ENCODE measurements at places on chromosomes 1 and 21.

DNA sequence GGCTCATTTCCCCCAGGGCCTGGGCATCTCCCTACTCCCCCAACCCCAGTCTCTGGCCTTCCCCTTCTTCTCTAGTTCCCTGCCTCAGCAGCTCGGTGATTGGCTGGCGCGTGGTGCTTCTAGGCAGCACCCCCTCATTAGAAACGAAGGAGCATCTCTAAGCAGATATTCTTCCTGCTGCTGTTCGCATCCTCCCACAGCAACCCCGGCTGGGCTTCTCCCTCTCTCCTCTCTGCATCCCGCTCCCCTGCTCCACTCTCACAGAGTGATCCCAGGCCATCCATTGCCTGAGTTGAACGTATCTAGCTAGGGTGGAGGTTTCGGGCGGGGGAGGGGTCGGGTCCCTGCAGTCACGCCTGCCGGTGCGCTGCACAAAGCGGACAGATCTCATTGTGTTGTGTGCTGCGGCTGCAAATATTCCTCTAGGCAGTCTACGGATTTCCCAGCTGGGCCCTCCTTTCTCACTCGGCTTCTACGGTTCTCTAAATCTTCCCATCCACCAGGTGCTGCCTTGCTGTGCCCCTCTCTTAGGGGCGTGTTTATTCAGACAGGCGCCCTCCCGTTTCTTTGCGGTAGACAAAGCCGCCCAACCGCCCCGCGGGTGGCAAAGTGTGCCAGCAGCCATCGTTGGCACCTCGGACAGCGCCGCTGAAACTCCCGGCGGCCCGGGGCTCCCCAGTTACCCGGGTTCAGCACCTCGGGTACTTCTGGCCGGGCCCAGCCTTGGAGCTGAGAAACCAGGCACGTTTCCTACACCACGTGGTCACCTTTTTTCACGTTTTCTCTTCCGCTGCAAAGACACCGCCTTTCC is 2.2 kb downstream of the CACNA1E start:
- no peak for DNase-seq

DNA sequence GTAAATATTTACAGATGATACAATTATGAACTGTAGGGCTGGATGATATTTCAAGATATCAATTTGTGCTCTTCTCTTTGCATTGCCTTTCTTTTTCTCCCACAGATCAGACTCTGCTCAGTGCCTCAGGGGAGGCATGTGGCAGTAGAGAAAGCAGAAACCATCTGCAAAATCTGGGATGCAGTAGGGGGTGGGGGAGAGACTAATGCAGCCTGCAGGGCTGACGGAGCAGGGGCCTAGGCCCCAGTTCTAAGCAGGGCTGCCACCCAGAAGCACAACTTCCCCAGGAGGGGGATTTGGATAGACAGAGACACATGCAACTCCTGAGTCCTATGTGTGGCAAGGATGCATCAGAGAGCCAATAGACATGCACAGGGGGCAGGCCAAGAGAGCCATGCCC is 511.6 kb downstream of the SMYD3 start:
- no peak for DNase-seq

- DNase-seq = no peak
Measured at GRCh38 chr1:35442734-35443133, 114.5 kb downstream of the KIAA0319L start.

- DNase-seq = peak; percentile 10
Measured at GRCh38 chr1:95116580-95117206, 462 bp upstream of the TLCD4 start.

DNA sequence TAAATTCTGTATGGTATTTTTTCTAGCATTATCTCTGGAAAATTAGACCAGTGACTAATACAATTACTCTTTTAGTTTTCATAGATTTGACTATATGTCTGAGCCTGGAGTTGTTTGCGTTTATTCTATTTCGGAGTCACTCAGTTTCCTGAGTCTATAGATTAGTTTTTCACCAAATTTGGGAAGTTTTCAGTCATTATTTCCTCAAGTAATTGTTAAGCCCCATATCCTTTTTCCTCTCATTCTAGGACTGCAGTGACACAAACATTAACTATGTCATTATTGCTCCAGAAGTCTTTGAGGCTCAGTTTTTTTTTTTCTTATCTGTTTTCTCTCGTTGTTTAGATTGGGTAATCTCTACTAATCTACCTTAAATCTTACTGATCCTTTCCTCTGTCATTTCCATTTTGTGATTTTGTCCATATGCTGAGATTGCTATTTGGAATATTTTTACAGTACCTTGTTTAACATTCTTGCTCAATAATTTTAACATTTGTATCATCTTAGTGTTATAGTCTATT is 886.2 kb downstream of the LTN1 start:
- no peak for DNase-seq

DNA sequence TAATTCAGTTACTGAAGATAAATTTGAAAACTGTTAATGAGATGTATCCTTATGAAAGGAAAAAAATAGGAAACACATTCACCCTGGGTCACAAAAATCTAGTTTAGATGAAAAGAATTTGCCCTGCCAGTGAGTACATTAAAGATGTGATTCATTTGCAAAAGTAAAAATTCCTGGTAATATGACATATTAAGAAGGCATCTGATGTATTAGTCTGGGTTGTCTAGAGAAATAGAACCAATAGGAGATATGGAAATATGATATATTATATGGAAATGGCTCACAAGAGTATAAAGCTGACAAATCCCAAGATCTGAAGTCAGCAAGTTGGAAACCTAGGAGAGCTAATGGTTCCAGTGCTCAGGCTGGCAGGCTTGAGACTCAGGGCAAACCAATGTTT is 153.8 kb downstream of the MRPL39 start:
- DNase-seq = no peak

DNA sequence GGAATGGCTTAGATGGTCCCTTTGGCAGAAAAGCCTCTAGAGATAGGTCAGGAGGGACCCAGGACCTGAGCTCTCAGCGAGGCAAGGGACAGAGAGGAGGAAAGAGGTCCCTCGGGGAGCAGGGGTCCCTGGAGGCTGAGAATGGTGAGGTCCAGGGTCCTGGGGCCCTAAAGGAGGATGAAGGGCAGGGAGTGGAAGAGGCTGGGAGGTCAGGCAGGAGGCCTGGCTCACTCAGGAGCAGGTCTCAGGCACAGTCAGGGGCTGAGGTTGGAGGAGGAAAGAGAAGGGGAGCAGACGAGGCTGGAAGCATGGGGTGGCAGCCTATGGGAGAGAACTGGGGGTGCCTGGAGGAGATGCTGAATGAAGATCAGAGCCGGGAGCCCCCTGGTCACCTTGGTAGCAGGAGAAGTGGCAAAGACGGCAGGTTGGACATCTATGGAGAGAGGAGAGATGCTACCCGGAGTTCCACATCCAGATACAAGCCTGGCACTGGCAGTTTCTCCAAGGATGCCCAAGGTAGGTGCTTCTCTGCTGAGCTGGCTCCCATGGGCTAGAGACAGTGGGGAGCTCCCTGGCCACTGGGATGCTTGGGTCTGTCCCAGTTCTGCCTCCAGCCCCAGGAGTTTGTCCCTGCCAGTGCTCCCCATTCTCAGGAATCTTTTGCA is 22.6 kb downstream of the IGFN1 start:
- no peak for DNase-seq

DNA sequence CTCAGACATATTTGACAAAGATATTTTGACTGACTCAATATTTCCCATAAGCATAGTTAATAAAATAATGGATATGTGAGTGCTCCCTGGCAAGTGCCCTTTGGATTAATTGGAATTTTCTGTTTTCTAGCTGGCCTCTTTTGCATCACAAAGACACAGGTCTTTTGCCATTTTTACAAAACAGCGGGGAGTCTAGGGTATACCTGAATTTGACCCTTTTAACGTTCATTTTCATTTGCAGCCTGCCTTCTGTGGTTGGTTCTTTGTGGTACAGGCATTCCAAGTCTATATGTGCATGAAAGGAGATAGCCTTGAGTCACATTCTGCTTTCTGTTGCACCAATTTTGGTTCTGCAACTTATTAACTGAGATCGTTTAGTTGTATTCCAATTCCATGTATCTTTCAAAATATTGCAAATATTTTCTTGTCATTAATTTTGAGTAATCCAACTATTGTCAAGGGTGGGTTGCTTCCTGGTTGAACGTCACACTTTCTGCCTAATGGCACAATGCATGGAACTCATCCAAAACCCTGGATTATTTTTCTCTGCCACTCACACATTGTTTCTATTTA is 171.7 kb downstream of the CRB1 start:
- no peak for DNase-seq

- DNase-seq = no peak
Measured at GRCh38 chr1:11691928-11692711, 610 bp downstream of the DRAXIN start.

- no peak for DNase-seq
Measured at GRCh38 chr1:90834886-90835660, 118.0 kb upstream of the BARHL2 start.

DNA sequence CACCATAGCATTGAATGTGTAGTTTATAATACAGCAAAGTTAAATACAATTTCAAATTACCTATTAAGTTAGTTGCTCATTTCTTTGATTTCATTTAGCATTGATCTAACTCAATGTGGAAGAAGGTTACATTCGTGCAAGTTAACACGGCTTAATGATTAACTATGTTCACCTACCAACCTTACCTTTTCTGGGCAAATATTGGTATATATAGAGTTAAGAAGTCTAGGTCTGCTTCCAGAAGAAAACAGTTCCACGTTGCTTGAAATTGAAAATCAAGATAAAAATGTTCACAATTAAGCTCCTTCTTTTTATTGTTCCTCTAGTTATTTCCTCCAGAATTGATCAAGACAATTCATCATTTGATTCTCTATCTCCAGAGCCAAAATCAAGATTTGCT is at the start of gene ANGPTL3:
Gene ANGPTL3 (plus strand): TSS at position 240 of the 400 bp plus-strand sequence. CDS start 47 bp downstream, at position 287.
- DNase-seq = no peak

- DNase-seq = no peak
Measured at GRCh38 chr1:204932573-204932909, 61.9 kb downstream of the NFASC start.

DNA sequence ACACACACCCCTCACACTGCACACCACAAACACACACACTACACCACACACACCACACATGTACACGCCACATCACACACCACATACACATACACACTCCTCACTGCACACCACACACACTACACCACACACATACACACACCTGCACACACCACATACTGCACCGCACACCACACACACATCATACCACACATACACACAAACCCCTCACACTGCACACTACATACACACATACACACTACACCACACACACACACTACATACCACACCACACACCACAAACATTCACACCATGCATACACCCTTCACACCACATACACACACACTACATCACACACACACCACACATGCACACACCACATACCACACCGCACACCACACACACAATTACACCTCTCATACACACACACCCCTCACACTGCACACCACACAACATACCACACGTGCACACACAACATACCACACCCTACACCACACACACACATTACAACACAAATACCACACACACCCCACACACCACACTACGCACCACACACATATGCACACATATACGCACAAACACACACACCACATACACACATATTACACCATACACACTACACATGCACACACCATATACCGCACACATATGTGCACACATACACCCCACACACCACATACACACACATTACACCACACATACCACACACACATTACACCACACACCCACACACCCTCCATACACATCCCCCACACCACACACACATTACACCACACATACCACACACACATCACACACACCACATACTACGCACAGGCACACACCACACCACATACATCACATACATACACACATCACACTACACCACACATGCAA is 29.6 kb downstream of the RAB7B start:
- no peak for DNase-seq

DNA sequence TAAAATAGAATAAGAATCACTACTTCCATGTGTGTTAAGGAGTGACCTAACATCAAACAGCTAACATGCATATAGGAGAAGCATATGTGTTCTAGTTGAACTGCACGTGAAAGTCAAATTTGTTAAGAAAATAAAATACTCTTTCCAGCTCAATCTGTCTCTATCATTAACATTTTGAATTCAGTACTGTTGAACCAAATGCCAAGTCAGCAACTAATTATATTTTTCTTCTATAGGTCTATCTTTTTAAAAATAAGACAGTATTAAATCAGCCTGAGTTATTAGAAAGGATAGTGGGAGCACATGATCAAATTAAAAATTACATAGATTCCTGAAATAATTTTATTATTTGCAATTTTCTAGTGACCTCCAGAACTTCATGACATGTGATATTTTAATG is 141.8 kb downstream of the NRIP1 start:
- no peak for DNase-seq

- DNase-seq = no peak
Measured at GRCh38 chr1:14975119-14975518, 178.4 kb upstream of the TMEM51 start.

DNA sequence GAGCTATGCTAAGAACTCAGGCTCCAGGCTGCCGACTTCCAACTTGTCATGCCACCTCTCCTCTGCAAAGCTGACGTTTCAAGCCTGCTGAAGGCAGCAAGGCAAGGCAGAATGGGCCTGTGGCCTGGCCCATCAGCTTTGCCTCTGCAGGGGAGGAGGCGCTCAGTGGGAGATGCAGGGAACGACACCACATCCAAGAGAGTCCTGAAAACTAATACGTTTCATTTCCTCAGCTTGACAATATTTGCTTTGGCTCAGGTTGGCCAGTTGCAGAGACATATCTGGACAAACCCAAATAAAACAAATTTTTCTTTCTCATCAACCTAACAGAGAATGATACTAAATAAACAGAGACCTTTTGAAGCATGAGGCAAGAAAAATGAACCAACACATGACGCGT is 35.3 kb downstream of the BEND5 start:
- no peak for DNase-seq

DNA sequence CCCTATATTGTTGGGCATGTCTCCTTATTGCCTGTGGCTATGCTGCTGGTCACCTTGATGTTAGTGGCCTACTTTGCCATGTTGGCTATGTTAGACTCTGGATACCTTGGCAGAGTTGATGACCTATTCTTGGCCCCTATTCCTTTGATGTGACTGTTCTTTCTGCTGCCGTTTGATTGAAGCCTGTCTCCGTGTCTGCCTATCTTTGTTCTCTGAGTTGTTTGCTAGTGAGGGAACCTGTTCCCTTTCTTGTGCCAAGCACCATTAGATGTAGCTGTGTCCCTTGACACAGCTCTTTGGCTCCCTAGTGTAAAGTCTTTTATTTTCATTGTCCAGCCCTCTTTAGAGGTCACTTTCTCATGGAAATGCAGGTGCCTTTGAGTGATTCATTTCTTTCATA is 28.7 kb upstream of the PAPPA2 start:
- DNase-seq = no peak

- no peak for DNase-seq
Measured at GRCh38 chr1:207815466-207815865, 63.6 kb downstream of the CD46 start.

GRCh38 chr1:106608841-106609240 is 447.6 kb upstream of the PRMT6 start:
- DNase-seq = no peak

DNA sequence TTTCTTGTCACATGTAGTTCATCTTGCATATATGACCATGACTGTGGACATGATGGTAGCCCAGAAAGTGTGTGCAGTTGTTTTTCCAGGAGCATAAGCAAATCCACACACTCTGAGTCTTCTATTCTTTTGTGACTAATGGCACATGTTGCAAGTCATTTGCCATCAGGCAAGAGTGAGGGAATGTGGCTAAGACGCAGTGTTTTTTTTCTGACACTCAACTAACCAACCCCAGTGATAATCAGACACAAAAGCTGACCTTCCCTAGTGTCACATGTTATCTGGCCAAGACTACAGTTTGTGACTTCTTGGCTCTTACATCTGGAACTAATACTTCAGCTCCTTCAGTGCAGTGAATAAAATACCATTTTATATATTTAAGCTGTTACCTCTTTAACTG is 108.8 kb downstream of the ITSN1 start:
- no peak for DNase-seq

All from stimulated activated CD4-positive, alpha-beta T cell treated with anti-CD3 and anti-CD28 coated beads, Interleukin-1b, Interleukin-23, amount 100 ng/mL, for 1 hour (primary cell).